ENCODE measurements at places on chromosomes 5 and 9.

DNA sequence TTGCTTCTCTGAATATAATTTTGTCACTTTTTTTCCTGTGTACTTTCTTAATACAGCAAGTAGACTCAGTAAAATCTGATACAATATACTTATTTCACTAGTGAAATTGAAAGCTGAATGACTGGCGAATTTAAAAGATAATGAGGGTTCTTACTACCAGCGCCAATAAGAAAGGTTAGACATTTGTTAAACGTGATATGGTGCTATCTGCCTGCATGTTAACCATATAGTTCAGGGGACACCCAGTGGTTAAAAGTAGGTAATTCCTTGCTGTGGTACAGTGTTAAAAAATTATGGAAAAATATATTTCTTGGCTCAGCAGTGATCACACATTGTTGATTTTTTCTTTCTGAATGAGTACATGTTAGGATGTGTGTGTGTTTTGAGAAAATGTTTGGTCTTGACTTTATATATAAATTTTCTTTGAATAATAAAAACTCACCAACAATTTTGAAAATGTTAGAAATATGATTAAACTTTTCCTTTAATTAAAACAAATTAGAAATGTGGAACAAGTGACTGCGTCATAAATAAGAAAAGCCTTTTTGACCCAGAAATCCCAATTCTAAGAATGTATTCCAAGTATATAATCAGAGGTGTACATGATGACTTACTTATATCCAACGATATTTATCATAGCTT is 25.8 kb downstream of the CAST start:
- DNase-seq: no peak

DNA sequence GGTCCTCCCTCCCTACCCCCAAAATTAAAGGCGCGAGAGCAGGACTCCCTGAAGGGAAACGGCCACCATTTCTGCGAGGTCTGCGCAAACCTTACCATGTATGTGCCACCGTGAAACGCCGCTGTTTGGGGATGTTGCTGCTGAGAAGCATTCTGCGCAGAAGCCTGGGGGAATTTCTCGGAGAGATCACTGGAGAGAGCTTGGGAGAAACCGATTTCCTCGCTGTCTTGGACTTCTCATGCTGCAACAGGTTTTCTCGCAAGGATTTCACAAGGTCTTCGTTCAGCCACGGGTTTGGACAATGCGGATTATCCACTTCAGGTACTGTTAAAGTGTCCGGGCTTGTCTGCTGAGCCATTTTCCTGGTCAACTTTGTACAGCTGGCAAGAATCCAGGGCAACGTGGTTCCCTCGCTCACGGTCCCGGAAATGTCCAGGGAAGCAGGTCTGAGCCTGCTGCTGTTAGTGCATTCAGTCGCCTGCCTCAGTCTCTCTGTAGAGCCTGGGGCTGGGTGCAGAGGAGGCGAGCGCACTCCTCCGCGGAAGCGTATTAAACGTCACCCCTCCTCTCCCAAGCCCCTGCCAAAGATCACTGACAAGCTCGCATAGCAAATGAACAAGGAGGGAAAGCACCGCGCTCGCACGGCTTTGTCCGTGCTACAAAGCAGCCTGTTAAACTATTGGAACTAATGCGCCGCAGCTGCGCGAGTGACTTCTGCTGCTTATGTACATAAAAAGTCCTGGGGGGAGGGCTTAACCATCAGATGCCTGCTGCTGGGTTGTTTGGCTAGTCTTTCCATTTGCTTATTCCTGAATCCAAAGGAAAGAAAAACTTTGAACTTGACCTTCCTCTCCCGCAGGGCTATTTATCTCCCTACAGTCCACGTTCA is 125.1 kb downstream of the PDE4D start:
- no peak for DNase-seq

GRCh38 chr9:124040935-124041816 is 29.6 kb downstream of the LHX2 start:
- no peak for DNase-seq

DNA sequence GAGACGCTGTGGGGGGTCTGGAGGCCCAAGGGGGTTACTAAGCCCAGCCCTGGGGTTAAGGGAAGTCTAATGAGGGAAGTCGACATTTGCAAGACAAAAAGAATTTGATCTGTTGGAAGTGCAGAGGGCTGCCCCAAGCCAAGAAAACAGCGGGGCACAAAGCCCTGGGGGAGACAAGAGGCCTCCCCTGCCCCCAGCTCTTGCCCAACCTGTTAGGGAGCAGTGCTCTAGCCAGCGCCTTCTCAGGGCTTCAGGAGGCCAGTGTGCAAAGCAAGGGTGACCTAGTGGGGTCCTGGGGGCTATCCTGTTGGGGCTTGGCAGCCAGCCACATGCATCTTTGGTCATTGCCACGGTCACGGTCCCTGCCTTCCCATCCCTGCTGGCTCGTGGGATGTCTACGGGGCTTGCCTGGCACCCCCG is 25.2 kb downstream of the GFI1B start:
- no peak for DNase-seq

DNA sequence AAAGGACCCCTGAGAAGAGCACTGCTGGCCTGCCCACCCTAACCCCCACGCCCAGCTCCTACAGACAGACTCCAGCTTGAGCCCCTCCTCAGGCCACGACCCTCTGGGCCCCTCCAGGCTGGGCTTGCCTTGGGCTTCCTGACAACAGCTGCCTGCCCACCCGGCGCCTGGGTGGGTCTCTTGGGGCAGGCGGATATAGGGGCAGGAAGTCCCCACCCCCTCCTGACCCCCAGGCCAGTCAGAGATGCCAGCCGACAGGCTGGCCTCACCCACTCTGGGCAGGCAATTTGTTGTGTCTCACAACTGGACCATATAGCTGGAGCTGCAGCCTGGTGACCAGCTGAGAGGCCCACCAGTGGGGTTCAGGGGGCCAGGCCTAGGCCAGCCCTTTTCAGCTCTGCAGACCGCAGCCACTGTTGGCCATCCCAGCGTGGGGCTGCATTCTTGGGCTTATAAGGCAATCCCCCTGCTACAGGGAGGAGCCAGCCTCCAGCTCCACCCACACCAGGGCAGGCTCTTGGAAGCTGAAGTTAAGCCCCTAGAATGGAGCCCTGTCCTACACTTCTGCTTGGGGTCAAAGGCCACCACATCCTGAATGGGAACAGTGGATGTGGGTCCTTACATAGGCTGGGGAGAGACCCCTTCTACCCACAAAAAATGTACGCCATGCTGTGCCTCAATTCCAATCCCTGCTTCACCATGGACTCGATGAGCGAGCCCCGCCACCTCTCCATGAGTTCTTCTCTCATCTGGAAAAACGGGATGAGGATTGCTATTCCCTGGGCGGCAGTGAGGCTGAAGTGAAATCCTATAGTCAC is 2.0 kb downstream of the PDLIM7 start:
- DNase-seq: no peak

DNA sequence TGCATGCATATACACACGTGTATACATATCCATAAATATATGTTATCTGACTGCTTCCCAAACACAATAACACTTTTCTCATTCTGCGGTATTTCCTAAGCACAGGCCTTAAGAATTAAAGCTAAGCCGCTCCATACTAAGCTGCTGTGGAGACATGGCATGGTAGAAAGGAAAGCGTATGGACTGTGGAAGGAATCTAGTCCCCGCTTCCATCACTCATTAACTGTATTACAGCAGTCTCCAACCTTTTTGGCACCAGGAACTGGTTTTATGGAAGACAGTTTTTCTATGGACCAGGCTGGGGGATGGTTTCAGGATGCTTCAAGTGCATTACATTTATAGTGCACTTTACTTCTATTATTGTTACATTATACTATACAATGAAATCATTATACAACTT is 11.3 kb downstream of the CDKL3 start:
- DNase-seq: no peak

Data from stimulated activated CD8-positive, alpha-beta memory T cell treated with anti-CD3 and anti-CD28 coated beads, Interleukin-2, amount 100 ng/mL, for 48 hours (primary cell).